Kidney tubule cell (primary cell): ENCODE measurements at places on chromosomes 16 and 17.

- peak; percentile 27 for DNase-seq
Measured at GRCh38 chr17:39688475-39688835, 598 bp upstream of the PGAP3 start.

DNA sequence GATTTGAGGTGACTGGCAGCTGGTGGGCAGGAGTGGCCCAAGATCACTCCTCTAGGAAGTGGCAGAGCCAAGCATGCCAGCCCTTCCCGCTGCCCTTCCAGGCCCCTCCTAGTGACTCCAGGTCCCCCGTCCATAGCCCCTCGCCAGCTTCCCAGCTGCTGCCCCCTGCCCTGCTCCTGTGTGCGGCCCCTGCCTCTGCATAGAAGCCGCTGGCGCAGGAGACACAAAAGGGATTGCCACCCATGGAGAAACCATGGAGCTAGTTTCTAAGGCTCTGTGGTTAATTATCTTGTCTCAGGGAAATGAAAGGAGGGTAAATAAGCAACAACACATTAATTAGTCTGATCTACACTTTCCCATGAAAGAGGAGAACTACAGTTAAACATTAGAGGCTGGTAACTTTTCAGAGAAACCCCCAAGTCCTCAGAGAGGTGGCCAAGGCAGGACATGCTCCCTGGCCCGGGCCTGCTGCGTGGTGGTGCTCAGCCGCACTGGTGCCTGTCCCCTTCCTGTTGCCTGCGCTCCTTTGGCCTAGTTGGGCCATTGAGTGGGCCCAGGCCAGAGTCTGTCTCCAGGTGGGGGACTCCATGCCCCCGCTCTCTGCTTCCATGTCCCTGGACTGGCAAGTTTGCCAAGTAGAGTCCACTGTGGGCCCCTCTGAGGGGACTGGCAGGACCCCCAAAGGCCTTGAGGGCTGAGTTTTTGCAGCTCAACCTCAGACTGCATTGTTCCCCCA, 65.2 kb downstream of the PRMT7 start:
- DNase-seq, result no peak

DNA sequence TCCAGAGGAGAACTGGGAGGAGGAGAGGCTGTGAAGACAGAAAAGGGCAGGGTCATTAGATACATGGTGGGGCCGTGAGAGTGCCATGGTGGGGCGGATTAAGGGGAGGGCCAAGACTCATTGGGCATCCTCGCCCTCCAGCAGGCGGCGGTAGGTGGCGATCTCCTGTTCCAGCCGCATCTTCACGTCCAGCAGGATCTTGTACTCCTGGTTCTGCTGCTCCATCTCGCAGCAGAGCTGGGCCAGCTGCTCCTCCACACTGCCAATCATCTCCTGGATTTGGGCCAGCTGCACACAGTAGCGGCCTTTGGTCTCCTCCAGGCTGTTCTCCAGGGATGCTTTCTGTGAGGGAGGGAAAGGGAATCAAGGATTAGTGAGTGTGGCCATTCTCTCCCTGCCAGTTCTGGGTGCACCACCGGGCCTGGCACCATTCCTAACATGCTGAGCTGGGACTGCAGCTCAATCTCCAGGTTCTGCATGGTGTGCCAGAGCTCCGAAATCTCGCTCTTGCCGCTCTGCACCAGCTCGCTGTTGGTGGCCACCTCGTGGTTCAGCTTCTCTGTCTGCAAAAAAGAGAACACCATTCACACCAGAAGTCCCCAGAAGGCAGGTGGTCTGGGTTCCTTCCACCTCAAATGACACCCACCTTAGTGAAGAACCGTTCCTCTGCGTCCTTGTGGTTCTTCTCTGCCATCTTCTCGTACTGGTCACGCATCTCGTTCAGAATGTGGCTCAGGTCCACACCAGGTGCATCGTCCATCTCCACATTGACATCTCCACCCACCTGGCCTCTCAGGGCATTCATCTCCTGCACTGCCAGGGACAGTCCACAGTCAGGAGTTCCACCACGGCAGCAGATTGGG, 129.0 kb downstream of the CCDC144A start:
- DNase-seq, result no peak

- DNase-seq, result peak; percentile 32
Measured at GRCh38 chr16:85123891-85124635, 11.8 kb upstream of the CIBAR2 start.

DNA sequence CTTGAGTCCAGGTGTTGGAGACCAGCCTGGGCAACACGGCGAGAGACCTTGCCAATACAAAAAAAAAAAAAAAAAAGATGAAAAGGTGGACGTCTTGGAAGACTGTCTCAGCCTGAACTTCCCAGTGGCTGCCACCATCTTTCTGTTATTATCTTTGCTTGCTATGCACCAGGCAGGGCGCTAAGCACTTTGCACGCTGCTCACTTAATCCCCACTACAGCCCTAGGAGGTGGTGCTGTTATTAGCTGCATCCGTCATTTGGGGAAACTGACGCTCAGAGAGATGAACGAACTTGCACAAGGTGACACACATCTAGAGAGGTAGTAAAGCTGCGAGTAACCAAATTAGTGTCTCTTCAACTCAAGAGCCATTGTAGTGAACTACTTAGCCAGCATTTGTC, 708 bp upstream of the CPPED1 start:
- no peak for DNase-seq

DNA sequence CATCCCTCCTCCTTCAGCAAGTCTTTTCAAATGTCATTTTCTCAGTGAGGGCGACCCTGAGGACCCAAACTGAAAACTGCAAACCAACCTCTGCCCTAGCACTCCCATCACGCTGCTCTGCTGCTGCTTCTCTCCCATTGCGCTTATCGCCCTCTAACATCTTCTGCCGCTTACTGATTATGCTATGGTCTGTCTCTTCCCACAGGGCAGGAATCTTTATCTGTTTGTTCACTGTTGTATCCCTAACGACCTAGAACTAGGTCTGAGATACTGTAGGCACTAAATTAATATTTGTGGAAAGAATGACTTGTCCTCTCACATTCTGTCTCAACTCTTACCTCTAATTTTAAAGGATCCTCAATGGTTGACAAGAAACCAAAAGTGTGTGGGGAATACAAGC, 12.5 kb downstream of the ZSCAN32 start:
- no peak for DNase-seq

DNA sequence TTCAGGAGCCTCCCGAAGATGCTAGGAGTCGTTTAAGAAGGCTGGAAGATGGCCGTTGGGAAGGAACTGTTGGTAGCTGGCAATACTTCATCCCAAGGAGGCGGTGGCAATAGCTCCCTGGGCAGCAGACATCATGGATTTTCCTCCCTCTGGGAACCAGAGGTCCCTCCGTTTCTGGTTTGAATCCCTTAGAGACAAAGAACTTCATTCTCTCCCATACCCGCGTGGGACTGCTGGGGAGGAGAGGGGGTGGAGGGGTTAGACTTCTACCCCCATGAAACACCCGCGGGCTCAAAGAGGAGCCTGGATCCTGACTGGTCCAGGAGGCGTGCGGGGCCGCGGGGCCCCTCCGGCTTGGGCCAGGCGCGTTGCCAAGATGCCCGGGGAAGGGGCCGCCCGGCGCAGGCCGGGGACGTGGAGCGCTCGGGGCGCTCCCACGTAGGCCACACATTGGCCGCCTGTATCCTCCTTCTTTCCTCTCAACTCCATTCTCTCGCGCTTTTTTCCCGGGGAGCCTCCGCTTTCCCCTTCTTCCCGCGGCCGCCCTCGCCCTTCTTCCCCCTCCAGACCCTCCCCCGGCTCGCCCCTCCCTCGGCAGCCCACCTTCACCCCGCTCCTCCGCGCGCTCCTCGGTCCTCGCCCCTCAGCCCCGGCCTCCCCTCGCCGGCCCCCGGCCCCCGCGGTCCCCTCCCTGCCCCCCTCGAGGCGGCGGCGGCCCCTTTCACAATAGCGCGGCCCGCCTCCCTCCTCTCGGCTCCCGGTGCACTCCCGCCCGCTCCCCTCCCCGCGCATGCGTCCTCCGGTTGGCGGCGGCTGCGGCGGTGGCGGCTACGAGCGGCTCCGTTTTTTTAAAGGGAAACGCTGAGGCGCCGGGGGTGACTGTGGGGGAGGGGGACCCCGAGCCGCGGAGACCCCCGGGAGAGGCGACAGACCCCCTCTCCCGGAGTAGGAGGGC, at the start of gene MSL1:
MSL1 (plus strand) TSS at position 791 of the 955 bp plus-strand sequence. CDS start 642 bp downstream, outside the sequence.
- peak; percentile 81 for DNase-seq

GRCh38 chr17:13084420-13084819, 66.6 kb upstream of the ELAC2 start:
- no peak for DNase-seq

DNA sequence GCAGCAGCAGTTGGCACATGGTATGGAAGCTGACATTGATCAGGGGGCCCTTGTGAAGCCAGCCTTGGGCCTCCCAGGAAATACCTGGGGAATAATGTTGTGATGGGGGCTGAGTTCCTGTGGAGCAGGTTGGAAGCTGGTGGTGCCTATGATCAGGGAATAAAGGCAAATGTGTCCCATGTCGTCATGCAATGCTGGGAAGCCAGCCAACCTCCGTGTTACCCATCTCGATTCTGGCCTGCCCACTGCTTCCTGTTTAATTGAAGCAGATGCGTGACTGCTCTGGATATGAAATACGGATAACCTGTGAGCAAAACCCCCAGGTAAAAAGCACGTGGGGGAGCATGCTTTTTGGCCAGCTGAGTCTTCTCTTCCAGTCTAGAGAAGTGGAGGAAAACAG, 580.4 kb upstream of the HSBP1 start:
- no peak for DNase-seq

DNA sequence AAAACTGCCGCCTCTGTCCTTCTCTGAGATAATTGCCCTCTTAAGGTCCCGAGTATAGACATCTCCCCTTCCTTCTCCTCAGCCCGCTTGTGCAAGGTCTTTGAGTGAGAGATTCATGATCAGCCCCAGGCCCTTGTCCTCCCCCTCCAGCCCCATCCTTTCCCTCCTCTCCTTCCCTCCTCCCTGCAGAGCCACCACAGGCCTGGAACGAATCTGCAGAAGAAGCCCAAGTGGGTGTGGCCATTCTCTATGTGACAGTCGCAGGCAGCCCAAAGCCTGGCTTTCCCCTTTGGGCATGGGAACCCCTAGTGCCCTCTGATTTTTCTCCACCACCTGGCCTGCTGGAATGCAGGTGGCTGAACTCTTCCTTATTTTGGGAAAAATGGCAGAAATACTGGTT, 7.2 kb upstream of the NDRG4 start:
- DNase-seq, result no peak

DNA sequence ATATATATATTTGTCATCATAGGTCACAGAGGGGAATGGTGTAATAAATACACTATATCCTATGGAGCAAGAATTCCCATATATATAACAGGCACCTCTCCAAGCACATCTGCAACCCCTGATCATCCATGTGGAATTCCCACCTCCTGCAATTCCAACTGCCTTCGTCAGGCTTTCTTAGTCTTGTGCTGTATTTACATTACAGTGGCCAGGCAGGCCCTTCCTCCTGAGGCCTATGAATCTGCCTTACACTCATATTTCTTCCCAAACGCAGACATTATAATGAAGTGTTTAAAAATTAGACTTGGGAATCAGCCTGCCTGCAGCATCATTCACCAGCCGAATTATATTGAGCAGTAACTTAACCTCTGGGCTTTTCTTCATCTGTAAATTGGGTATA, 19.3 kb upstream of the DNAH9 start:
- DNase-seq, result no peak

- DNase-seq, result no peak
Measured at GRCh38 chr17:57570724-57571344, 174.3 kb downstream of the CCDC182 start.

- DNase-seq, result no peak
Measured at GRCh38 chr17:2847381-2848333, 51.4 kb downstream of the RAP1GAP2 start.

GRCh38 chr17:13429201-13429600, 172.5 kb downstream of the HS3ST3A1 start:
- DNase-seq, result peak; percentile 32

GRCh38 chr17:71631483-71631882, 489.3 kb upstream of the SOX9 start:
- peak; percentile 77 for DNase-seq

- DNase-seq, result peak; percentile 23
Measured at GRCh38 chr16:30697264-30698138, 1.5 kb upstream of the SRCAP start.

DNA sequence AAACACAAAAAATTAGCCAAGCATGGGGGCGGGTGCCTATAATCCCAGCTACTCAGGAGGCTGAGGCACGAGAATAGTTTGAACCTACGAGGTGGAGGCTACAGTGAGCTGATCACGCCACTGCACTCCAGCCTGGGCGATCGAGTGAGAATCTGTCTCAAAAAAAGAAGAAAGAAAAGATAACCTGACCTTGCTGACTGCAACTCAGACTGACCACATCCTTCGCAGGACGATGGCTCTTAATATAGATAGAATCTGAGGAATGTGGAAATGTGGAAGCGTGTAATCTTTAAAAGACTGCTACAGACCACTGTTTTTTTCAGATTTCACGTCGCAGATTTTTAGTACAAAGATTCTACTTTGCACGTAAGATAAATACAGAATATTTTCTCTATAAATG, 37.8 kb downstream of the KLHDC4 start:
- no peak for DNase-seq

DNA sequence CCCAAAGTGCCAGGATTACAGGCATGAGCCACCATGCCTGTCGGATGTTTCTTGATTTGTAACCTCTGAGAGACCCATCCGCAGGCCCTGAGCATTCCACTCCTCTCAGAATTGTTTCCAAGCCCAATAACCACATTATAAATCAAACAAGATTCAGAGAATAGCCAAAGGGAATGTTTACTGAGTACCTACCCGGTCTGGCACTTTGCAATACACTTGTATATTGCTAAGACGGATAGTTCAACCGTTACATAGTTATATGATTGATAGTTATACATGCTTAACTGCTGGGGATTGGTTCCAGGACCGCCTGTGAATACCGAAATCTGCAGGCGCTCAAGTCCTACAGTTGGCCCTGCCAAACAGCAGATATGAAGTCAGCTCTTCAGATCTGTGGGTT, 3.0 kb upstream of the KAT8 start:
- no peak for DNase-seq

DNA sequence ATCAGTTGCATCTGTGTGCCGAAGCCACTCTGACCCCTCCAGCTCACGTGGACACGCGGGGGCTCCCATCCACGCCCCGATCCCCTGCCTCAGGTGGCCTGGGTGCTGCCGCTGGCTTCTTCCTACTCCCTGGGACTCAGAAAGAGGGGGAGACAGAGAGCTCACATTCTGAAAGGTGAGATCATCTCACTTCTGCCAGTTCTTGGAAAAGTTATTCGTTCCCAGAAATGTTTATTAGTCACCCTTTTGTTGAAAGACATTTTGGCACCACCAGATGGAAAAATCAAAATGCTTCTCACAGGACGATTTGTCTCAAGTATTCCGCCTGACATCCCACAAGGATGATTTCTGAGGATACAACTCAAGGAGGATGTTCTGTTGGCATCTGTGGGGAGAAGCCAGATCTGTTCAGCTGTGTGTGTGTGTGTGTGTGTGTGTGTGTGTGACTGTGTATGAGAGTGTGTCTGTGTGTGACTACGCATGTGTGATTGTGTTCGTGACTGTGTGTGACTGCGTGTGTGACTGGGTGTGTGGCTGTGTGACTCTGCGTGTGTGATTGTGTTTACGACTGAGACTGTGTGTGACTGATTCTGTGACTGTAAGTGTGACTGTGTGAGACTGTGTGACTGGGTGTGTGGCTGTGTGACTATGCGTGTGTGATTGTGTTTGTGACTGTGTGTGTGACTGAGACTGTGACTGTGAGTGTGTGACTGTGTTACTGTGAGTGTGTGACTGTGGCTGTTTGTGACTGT, 207.3 kb downstream of the NTN1 start:
- DNase-seq, result peak; percentile 46

- no peak for DNase-seq
Measured at GRCh38 chr16:51473091-51473490, 322.0 kb upstream of the SALL1 start.

GRCh38 chr17:2215616-2216364, 87.8 kb downstream of the SMG6 start:
- no peak for DNase-seq

GRCh38 chr17:1122533-1123392, 57.0 kb downstream of the ABR start:
- peak; percentile 74 for DNase-seq
